Ascending aorta (tissue), 2 donors: ENCODE measurements at places on chromosomes 7 and 10. TPM values are rescaled to one million over a fixed set of nuclear protein-coding genes. Genes with fewer than 3 reads are reported as not detected.

GRCh38 chr7:100472854-100473499 is 6.0 kb downstream of the TSC22D4 start:
- H3K36me3 ChIP-seq = peaks cover 23% of the 10 kb centered on the region
- peak overlapping the region; percentile 74 for H3K27ac ChIP-seq
- peaks cover 39% of the 10 kb centered on the region for H3K4me1 ChIP-seq
- H3K4me3 ChIP-seq = no peak overlapping the region
- DNase-seq = peak; percentile 78

The ELFN1 gene
- 7.3 TPM for total RNA-seq

GRCh38 chr7:66326501-66327215 is 121.5 kb downstream of the TPST1 start:
- no peak for DNase-seq
- H3K4me3 ChIP-seq = no peak overlapping the region
- no peaks in the 10 kb centered on the region for H3K36me3 ChIP-seq

DNA sequence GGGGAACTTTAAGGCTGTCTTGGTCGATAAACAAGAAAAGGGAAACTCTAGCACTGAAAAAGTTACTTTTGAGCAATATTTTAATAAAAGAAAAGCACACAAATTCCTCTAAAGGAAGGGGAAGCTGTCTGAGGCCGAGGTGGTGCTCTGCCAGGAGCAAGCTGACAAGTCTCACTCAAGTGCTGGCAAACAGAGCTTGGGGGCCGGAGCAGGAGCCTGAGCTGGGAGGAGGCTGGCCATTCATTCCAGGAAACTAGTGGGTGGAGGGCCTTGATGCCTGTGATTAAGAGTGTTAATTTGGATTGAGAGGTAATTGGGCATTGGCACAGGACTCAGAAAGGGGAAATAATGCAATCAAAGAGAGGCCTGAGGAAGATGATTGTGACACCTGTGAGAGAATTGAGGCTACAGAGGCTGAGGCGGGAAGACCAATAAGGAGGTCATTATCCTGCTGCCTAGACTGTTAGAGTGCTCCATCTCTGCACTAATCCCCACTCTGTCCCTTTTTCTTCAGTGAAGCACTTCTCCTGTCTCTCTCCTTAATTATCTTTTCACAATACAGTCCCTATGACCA is 154.9 kb upstream of the COL1A2 start:
- H3K27me3 ChIP-seq = no peaks in the 10 kb centered on the region
- H3K27ac ChIP-seq = no peak overlapping the region
- no peak for DNase-seq
- H3K36me3 ChIP-seq = no peaks in the 10 kb centered on the region

The LRRC61 gene
- total RNA-seq = 14.7 TPM

The ZP3 gene
- 1.1 TPM for total RNA-seq

GRCh38 chr7:100728196-100728595 is 5.2 kb upstream of the ZAN start:
- H3K36me3 ChIP-seq = no peaks in the 10 kb centered on the region
- H3K4me1 ChIP-seq = no peaks in the 10 kb centered on the region
- H3K4me3 ChIP-seq = no peak overlapping the region
- no peak overlapping the region for H3K27ac ChIP-seq
- H3K27me3 ChIP-seq = no peaks in the 10 kb centered on the region

GRCh38 chr10:96073722-96074121 is 30.3 kb downstream of the CCNJ start:
- DNase-seq = no peak
- no peak overlapping the region for H3K4me3 ChIP-seq
- no peaks in the 10 kb centered on the region for H3K36me3 ChIP-seq
- H3K4me1 ChIP-seq = no peaks in the 10 kb centered on the region

DNA sequence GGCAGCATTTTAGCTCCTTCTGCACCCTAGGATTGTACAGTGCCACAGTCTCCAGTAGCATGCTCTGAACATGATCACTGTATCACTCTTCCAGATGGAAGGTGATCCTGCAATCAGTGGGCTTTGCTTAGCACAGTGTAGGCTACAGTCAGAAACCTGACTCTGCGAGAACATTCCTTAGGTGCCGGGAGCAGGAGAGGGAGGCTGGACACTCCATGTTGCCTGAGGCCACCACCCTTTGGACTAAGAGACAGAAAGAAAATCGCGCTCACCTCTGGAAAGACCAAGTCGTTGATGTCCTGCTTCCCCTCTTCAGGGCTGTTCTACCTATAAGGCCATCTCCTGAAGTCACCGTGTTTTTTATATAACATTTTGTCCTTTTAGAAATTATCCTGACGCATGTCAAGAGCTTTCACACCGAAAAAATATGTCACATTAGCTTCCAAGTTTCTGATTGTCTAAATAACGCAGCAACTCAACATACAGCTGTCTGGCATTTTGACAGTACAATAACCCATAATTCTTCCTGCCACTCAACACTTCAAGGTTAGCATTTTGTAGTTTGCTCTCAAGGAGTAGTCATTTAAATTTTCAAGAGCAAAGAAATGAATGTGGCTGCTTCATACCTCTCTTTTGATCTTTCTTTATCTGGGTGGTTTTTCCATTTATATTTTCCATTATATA is 563.1 kb downstream of the LRMDA start:
- H3K4me1 ChIP-seq = no peaks in the 10 kb centered on the region
- H3K4me3 ChIP-seq = no peak overlapping the region
- H3K27ac ChIP-seq = no peak overlapping the region
- H3K27me3 ChIP-seq = no peaks in the 10 kb centered on the region
- no peaks in the 10 kb centered on the region for H3K36me3 ChIP-seq
- no peak for DNase-seq
